ENCODE measurements at places on chromosomes 6 and 20.

- DNase-seq: no peak
Measured at GRCh38 chr6:157985378-157986155, 3.9 kb downstream of the SYNJ2 start.

DNA sequence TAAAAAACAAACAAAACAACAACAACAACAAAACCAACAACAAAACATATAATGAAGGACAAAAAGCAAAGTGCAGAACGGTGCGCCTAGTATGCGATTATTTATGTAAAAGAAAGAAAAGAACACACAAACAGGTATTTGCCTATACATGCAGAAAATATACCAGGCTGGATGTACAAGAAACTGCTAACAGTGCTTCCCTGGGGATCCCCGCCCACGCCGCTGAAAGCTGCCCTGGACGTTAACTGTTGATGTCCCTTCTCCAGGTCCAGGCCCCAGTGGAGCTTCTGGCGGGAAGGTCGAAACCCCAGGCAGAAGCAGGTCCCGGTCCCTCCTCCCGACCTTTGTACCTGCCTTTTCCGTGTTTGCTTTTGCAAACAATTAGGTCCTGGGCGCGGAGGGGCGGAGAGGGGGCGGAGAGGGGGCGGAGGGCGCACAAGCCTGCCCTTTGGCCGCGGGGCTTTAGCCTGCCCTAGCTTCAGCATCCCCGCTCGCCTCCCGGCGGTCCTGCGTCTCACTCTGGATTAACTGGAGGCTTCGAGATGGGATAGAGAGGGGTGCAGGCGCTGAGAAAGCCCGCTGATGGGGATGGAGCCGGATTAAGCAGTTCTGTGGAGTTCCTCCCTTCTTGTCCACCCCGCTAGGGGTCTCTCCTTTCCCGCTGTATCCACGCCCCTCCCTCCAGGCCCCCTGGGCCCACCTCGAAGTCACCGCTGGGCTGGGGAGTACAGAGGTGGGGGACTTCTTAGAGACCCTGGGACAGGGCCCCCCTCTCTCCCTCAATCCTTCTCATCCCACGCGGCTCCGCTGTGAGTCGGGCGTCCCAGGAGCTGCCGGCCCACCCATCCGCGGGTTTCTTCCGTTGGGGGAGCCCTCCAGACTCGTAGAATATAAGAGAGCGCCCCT is 8.2 kb upstream of the AHCY start:
- no peak for DNase-seq

DNA sequence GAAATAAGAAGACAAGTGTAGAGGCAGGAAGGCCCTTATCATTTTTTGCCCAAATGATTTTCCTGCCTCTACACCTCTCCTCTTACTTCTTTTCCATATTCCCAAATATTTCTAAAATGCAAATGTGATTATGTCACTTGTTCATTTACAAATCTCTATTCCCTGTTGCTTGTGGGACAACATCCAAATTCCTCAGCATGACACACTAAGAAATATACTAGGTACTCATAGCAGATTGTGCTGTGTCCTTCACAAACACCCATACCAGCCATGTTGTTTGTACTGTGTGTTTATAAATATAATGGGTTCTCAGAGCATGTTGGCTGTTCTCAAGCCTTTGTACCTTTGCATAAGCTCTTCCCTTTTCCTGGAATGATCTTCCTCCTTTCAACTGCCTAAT is 17.7 kb upstream of the FYN start:
- no peak for DNase-seq

- DNase-seq: no peak
Measured at GRCh38 chr6:118813775-118814174, 80.2 kb upstream of the ASF1A start.

DNA sequence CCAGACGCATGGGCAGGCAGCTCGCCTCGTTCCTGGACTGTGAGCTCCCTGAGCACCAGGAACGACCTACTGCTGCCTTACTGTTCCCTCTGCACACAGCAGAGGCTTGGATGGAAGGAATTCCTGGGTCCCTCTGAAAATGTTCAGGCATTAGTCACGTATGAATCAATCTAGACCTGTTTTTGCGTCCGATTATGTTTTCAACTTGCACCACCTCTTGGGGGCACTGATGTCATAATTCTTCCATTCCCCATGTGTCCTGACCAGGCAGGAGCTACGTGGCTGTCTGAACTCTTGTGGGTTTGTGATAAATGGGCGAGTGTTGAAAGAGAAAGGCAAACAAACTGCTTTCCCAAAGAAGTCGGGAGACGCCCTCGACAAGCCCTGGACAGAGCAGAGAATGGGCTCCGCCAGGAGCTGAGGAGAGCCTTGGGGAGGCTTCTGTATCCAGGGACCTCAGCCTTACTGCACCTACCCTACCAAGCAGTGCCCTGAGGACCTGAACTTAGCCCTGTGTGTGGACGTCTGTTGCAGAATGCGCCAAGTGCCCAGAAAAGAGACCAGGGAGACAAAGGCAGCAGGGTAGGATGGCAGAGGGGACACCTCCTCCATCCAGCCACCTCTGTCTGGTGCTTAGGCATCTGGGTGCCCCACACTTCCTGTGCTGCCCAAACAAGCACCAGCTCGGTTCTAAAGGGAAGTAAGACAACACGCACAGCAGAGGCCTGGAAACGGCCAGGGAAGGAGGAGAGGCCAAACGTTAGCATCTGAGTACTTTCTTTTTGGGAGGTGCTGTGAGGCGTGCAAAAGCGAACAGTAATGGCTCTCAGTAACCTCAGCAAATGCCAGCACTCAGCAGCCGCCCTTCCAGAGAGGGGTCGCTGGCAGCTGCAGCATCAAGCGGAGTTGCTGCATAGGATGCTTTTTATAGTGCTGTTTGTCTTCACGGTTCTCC is 124.2 kb downstream of the LY86 start:
- no peak for DNase-seq

DNA sequence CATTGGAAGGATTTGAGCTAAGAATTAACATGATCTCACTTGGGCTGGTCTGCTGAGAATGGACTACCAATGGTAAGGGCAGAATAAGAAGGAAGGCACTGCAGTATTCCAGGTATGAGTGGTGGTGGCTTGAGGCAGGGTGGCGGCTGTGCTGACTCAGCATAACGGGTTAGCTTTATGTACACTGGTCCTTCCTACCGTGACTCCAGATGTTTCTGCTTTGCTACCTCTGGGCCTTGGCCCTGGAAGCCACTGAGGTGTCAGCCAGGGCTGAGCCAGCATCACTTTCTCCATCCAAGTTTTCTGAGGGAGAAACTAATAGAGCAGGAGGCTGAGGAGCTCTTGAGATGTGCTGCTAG is 12.9 kb upstream of the BTN3A3 start:
- DNase-seq: no peak

- DNase-seq: peak; percentile 30
Measured at GRCh38 chr20:51022803-51023616, at the start of gene KCNG1. TSS of gene KCNG1 (minus strand) at chr20:51023107. CDS start at chr20:51010338, 12,769 bp downstream.

DNA sequence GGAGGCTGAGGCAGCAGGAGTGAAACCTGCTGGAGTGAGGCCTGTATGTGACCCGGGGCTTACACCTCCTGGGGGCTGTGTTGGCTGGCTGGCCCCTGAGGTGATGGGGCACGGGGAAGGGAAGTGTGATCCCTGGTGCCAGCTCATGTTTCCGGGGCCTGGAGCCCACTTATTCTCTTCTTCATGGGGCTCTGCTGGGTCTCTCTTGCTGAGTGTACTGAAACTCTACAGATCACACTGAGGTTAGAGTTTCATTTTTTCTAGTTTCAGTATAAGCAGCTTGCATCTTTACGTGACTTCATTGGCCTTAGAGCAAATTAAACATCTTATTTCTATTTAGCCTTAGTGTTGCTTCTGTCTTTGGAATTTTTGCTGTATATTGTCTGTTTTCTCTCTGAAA is 96.2 kb downstream of the ANKS1A start:
- no peak for DNase-seq

DNA sequence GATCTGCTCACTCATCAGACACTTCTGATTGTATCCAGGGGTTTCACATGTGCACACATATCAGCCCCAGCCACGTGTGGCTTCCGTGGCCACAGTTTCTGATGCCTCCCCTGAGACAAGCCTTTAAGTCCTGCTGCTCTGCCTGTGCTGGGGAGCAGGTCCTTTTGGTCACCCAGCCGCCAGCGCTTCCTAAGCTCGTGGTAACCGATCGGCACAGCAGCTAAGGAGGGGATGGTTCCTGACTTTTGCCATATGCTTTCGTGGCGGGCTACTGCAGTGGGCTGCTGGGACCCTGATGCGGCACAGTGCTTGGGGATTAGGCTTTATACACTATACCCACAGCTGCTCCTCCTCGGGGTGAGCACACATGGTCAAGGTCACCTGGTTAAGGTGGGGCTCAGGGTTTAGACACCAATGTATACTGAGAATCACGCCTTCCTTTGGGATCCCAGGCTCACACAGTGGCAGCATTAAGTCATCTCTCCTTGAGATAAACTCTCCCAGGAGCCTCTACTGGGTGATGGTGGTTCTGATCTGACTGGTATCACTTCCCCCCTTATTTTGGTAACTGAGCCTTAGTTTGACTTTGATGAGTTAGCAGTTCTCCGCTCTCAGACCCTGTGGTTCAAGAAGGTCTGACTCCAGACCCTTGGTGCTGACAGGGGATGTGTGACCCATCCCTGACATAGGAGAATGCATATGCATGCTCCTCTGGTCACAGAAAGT is 85.9 kb upstream of the KCNG1 start:
- DNase-seq: no peak

GRCh38 chr6:12001004-12001705 is 11.0 kb upstream of the HIVEP1 start:
- no peak for DNase-seq

- DNase-seq: no peak
Measured at GRCh38 chr6:104473021-104473429, 386.7 kb downstream of the HACE1 start.

All from AG09319 (cell line).